Upper lobe of right lung (tissue), 1 donor: ENCODE measurements at places on chromosomes 7 and 10. TPM values are rescaled to one million over a fixed set of nuclear protein-coding genes. Genes with fewer than 3 reads are reported as not detected.

Gene SUGCT
- 4.1 TPM for total RNA-seq

Gene GPR158
- not detected for total RNA-seq

Gene KEL
- 0.87 TPM for total RNA-seq

Gene UCMA
- not detected for total RNA-seq

DNA sequence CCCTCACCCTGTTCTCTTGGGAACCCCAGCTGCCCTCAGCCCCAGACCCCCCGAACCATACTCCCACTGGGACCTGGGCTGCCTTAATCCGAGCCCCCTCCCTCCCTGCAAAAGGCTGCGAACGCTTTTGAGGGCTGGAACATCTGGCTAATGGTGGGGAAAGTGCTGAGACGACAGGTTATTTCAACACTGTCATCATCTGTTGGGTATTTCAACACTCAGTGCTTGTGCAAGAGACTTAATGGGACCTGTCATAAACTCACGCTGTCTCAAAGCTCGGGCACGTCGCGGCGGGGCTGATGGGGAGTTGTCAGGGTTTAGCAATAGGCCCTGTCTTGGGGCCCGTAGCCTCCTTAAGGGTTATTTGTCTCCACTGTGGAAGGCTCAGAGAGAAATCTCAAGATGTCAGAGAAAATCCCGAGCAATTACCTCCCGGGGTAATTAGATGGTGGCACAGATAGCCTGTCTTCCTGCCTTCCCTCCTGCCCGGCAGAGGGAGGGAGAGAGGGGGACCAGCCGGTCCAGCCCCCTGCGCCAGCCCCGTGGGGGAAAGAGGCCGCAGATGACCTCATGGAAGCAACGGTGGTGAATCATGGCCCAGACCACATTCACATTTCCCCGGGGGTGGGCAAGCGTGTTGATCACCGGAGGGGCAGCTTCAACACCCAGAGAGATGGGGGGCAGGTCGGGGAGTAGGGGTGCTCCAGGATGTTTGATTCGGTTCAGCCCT, 88.7 kb upstream of the MYL10 start:
- H3K4me3 ChIP-seq = no peak overlapping the region
- H3K27ac ChIP-seq = peak overlapping the region; percentile 36
- peak; percentile 87 for DNase-seq
- no peaks in the 10 kb centered on the region for H3K36me3 ChIP-seq
- no peaks in the 10 kb centered on the region for H3K4me1 ChIP-seq
- H3K27me3 ChIP-seq = no peaks in the 10 kb centered on the region

DNA sequence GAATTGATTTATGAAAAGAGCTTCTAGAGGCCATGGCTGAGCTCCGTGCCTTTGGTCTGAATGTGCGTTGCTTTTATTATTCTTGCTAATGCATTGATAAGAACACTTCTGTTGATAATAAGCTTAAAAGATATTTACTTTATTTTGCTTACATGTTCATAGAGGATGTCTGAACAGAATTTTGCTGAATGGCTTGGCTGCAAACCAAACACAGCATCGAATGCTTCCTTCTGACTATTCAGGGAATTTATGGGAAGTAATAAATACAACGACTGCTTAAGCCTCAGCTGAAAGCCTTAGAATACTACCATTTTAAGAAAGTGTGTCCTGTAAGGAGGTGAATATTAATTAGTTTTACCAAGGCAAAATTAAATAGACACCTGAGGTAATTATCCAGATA, 643.5 kb upstream of the POT1 start:
- H3K27ac ChIP-seq = no peak overlapping the region
- no peaks in the 10 kb centered on the region for H3K4me1 ChIP-seq
- DNase-seq = no peak
- H3K4me3 ChIP-seq = no peak overlapping the region
- no peaks in the 10 kb centered on the region for H3K36me3 ChIP-seq
- H3K27me3 ChIP-seq = no peaks in the 10 kb centered on the region

GRCh38 chr10:127091354-127091753, 105.0 kb downstream of the INSYN2A start:
- no peak for DNase-seq
- no peak overlapping the region for H3K27ac ChIP-seq
- H3K36me3 ChIP-seq = peaks cover 7% of the 10 kb centered on the region
- no peaks in the 10 kb centered on the region for H3K27me3 ChIP-seq
- no peak overlapping the region for H3K4me3 ChIP-seq
- no peaks in the 10 kb centered on the region for H3K4me1 ChIP-seq
